Adrenal gland (tissue), 19 donors: ENCODE measurements at places on chromosomes 5 and 9. TPM values are rescaled to one million over a fixed set of nuclear protein-coding genes. Genes with fewer than 3 reads are reported as not detected.

- peak; percentile 43 for DNase-seq
Measured at GRCh38 chr9:14909961-14910805, at the start of gene FREM1. TSS of gene FREM1 (minus strand) at chr9:14910428. CDS start at chr9:14868977, 41,451 bp downstream.

DNA sequence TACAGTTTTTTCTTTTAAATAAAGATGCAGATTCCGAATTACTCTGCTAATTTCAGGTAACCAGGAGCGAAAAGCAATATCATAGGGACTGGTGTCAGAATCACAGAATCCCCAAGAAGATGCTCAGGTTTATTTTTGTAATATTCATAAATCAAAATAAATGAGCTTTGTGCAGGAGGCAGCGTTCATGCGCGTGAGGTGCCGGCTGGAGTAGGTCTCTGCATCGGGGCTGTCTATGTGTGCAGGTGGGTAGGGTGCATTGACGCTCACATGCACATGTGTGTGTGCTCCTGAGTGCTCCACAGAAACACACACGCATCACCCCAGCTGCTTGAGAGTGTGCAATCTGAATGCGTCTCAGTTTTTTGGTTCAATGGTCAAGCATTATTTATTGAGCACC lies 226.4 kb downstream of the PBX3 start:
- no peak for DNase-seq

- DNase-seq: no peak
Measured at GRCh38 chr5:175015028-175015685, 290.8 kb downstream of the MSX2 start.

Gene CORO2A
- total RNA-seq: 0.83 TPM

GRCh38 chr9:12847561-12847960 lies 72.7 kb downstream of the LURAP1L start:
- DNase-seq: no peak

Gene SLC6A19
- not detected for total RNA-seq

DNA sequence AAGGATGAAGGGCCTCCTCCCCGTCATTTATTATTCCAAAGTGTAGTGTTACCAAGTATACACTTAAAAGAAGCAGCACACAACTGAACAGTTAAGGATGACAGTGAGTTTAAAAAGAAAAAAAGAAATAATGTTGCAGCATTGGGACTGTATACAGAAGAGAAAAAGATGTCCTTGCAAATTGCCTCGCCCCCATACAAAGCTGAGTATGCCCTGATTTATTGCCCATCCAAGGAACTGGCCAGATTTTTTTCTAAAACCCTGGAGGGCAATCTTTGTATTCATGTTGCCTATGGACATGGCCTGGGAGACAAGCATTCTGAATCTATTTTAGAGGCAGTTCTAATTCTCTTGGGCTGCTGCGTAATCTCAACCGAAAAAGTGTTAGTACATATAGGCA lies 182.7 kb upstream of the NR4A3 start:
- no peak for DNase-seq

Gene RELL2
- total RNA-seq: 4.8 TPM

Gene PRDM9
- not detected for total RNA-seq

GRCh38 chr5:142363619-142363963 lies 38.8 kb upstream of the SPRY4 start:
- DNase-seq: no peak

Gene WDR38
- not detected for total RNA-seq

DNA sequence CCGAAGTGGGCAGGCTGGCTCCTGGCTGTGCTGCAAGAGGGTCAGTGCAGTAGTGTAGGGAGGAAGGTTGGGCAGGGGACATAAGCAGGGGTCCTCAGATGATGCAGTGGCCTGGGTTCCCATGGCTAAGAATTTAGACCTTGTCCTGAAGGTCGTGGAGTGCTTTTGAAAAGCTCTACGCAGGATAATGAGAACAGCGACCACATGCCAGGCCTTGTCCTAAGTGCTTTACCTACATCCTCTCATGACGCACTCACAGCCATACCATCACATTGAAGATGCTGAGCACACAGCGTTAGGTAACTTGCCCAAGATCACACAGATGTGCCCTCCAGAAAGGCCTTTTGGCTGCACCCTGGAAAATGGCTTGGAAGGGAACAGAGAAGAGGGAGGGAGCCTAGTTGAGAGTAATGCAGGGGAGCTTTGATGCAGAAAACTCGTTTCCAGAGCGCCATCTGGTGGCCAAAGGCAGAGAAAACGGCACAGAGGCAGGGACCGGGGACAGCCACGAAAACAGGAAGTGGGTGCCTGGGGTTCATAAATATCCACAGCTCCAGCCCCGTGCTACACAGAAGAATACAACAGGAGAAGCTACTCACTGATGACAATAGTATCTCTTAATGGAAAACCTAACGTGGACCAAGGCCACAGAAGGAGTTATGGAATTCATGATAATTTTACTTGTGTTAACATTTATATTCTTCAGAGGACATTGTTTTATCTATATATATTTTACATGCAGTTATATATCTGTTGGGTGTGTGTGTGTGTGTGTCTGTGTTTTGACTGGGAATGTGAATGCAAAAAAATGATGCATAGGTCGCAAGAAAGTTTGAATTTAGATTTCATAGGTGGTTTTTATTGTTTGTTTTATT lies 2.7 kb upstream of the PCDH12 start:
- DNase-seq: peak; percentile 86

DNA sequence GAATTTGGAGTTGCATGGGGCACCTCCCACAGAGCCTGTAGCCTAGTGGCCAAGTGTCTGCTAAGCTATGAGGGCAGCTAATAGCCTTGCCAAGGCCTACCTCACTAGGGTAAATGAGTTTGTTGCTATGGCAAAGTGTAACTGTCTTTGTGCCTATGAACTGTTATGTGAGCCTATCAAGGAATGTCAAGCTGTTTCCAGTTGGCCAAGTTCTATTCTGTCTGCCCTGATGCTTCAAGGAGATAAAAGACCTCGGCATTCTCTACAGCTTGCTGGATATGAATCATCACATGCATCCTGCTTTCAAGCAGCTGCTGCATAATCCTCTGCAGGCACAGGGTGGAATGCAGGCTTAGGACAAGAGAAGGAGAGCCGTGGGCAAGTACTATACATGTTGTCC lies 69.8 kb upstream of the CCDC112 start:
- peak; percentile 19 for DNase-seq

GRCh38 chr9:118522093-118523028 lies 818.2 kb downstream of the TLR4 start:
- peak; percentile 34 for DNase-seq

- no peak for DNase-seq
Measured at GRCh38 chr5:154824070-154824469, 26.3 kb downstream of the FAXDC2 start.

- no peak for DNase-seq
Measured at GRCh38 chr5:44089424-44090144, 299.6 kb downstream of the FGF10 start.

GRCh38 chr5:178106086-178106485 lies 7.2 kb upstream of the N4BP3 start:
- DNase-seq: no peak

- DNase-seq: no peak
Measured at GRCh38 chr5:160699301-160699700, 152.7 kb downstream of the ATP10B start.

DNA sequence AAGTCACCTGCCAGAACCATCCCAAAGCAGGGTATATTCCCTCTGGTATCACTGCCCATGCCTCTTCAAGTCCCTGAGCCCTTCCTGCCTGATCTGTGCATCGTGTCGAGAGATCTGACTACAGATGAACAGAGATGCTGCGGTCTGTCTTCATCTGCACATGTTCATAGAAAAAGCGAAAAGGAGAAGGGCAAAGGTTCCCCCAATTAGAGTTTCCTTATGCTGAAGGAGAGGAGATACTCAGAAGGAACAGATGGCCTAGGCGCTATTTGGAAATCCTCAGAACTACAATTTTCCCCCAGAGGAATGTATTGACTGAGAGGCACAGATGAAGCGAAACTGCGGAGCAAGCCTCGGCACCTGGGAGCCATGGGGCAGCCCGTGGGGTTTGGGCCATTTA lies 170.9 kb downstream of the SEC61B start:
- no peak for DNase-seq

Gene GAPT
- total RNA-seq: not detected

DNA sequence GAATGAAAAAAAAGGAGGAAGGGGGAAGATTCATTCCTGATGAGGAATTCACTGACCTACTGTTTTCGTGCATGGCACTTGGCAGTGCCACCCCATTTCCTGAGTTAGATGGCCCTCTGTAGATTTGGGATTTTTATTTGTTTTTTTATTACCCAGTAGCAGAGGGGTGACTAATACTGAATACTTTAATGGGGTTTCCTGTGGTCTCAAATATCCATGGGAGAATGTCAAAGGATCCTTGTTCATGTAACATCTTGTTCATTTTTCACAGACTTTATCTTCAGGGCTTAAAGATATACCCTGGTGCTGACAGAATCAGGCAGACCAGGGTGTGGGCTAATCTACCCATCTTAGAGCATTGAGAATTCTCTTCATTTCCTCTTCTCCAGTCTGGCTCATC lies 93.0 kb downstream of the MAMDC2 start:
- no peak for DNase-seq

Gene EFNA5
- 2.0 TPM for total RNA-seq

GRCh38 chr5:116765441-116765840 lies 190.8 kb upstream of the SEMA6A start:
- DNase-seq: no peak

Gene HMCN2
- 0.54 TPM for total RNA-seq

Gene OSMR
- total RNA-seq: 121 TPM

Gene TRIM23
- 31.7 TPM for total RNA-seq

DNA sequence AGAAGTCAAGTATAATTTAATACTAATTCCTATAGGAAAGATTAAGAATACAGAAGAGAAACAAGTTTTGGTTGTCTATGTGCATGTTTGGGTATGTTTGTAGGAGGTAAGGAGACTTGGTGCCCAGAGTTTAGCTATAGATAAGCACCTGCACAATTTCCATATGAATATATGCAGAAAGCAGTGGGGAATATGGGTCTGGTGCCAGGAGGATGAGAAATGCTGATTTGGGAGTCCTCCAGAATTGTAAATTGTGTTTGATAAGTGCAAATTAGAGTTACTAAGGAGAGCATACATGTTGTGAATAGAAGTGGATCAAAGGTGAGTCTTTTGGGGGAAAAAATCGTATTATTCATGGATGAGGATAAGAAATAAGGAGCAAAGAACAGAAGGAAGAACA lies 653.1 kb downstream of the EFNA5 start:
- DNase-seq: no peak

GRCh38 chr9:110923601-110924000 lies 114.7 kb downstream of the LPAR1 start:
- no peak for DNase-seq

Gene GHR
- total RNA-seq: 9.6 TPM

Gene PCDHAC1
- 0.53 TPM for total RNA-seq

DNA sequence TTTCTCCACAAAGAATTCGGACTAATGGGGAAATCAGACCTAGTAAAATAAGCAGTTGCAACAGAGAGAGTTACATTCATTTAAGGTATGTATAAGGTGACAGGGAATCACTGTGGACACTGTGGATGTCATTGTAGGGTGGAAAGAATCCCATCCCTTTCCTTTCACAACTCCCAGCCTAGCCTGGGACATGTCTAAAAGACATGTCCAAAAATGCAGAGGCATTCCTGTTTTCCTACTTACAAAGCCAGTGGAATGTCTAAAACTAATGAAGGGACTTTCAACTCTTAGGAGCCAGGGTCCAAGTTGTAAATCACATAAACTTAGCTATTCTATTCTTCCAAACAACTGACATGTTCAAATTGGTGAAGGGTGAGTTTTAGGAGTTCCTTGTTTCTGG lies 511.0 kb downstream of the PRELID2 start:
- no peak for DNase-seq

Gene TSSK1B
- total RNA-seq: not detected

Gene UNC5A
- total RNA-seq: 0.07 TPM
